ENCODE measurements at places on chromosomes 6 and 20.

- DNase-seq = no peak
Measured at GRCh38 chr6:126553854-126554253, 213.9 kb downstream of the CENPW start.

- DNase-seq = no peak
Measured at GRCh38 chr6:136528477-136528876, 21.7 kb downstream of the MAP7 start.

- DNase-seq = no peak
Measured at GRCh38 chr6:30882204-30882758, 2.0 kb upstream of the DDR1 start.

GRCh38 chr20:12055161-12055560, 137.5 kb downstream of the BTBD3 start:
- DNase-seq = no peak

- no peak for DNase-seq
Measured at GRCh38 chr6:90403489-90404381, 107.1 kb upstream of the BACH2 start.

All from stimulated activated CD4-positive, alpha-beta T cell treated with anti-CD3 and anti-CD28 coated beads, Interleukin-1b, Interleukin-23, amount 100 ng/mL, for 1 hour (primary cell).